Esophagus squamous epithelium (tissue), 5 donors: ENCODE measurements at places on chromosomes 16 and 17.

DNA sequence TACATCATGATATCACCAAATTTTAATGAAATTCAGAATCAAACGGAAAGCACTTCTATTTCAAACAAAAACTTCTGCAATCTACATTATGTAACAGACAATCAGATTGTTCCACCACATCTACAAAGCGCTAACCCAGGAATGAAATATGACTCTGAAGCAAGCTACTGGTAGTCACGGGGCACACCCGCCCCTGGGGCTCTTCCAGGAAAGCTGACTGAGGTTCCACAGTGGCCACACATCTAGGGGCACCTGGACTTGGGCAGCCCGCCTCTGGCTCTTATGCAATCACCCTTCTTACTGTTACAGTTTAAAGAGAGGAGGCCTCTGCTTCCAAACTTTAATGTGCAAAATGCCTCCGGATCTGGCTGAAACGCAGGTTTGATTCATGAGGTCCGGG lies 27.5 kb downstream of the ZCCHC14 start:
- peak; percentile 21 for DNase-seq

GRCh38 chr16:77599793-77600415 lies 122.4 kb upstream of the NUDT7 start:
- DNase-seq: no peak

GRCh38 chr17:68603656-68604055 lies 2.5 kb upstream of the FAM20A start:
- no peak for DNase-seq

GRCh38 chr16:732936-733335 lies 6.0 kb downstream of the HAGHL start:
- DNase-seq: no peak

DNA sequence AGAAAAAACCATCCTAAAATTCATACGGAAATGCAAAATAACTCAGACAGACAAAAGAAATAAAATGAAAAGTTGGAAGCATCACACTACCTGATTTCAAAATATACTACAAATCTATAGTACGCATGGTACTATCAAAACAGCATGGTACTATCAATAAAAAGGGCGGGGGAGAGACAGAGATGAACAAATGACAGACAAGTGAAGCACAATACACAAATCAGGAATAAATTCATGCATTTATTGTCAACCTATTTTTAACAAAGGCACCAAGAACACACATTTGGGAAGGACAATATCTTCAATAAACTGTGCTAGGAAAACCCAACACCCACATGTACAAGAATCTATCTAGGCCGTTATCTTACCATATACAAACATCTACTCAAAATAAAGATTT lies 207.4 kb upstream of the WSB1 start:
- DNase-seq: no peak

- DNase-seq: no peak
Measured at GRCh38 chr17:37490022-37490587, 414 bp downstream of the DUSP14 start.

DNA sequence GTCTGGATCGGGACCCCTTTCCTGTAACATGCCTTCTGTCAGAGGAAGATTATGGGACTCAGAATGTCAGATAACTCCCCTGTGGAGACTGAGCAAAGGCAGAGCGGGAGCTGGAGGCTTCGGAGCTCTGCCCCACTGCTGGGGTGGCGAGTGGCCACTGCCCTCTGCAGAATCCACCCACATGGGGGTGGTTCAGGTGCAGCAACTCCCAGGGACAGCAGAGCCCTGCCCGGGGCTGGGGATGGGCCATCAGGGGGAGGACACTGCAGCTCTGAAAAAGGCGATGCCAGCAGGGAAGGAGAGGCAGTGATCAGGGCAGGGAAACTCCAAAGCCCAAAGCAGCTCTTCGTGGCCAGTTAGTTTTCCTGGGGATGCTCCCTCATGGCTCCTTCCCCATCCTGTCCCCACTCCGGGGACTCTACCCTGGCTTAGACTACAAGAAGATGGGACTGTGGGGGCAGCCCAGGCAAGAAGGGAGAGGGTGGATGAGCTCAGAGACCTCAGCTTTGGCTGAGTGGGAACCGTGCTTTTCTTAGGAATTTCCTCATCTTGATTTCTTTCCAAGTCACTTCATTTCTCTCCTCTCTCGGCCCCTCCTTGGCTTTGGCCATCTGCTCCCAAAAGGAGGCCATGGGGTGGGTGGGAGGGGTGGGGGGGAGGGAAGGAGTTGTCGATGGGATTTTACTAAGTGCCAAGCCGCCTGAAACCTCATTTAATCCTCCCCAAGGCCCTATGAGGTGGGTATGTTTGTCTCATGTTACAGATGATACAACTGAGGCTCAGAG lies 4.0 kb downstream of the CA4 start:
- DNase-seq: no peak

- no peak for DNase-seq
Measured at GRCh38 chr16:67336648-67337047, 10.0 kb downstream of the LRRC36 start.

- no peak for DNase-seq
Measured at GRCh38 chr17:72587773-72588511, 467.1 kb downstream of the SOX9 start.

DNA sequence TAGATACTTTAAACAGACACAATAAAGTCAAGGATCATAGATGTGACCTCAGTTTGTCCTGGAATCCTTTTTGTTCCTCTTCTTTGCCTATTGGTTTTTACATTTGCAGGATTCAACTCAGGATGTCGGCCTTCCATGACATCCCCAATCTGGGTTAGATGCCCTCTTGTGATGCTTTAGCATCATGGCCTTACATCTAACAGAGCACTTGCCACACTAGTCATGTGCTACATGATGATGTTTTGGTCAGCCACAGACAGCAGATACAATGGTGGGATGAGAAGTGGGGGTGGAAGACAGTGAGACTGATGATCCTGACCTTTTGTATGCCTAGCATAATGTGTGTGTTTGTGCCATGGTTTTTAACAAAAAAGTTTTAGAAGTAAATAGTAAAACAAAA lies 1.8 kb upstream of the SYNRG start:
- no peak for DNase-seq

DNA sequence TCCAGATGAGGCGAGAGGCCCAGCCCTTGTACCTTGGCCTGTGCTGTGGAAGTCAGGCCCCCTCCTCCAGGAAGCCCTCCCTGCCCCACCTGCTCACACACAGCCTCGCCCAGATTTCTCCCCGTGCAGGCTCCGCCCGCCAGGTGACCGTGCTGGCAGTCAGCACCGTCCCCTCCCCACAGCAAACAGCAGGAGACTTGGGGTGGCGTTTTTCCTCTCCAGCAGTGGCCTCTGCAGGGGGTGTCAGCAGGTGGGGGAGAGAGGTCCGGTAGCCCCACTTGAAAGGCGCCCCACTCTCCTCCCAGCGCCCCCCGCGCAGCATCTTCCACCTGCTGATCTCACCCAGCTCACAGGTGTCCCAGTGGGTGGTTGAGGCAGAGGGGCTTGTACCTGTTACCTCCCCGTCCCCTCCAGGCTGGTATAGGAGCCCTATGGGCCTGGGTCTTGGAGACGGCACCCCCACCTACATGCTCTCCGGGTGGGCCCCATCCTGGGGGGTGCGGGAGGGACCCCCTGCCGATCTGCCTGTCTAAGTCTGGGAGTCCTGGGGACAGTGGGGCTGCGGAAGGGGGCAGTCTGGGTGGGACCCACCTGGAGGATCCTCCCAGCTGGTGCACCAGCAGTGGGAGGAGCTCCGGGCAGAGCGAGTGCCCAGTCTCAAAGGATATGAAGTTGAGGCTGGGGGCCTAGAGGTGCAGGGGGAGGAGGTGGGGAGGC lies 4.2 kb upstream of the C1QTNF8 start:
- DNase-seq: no peak

DNA sequence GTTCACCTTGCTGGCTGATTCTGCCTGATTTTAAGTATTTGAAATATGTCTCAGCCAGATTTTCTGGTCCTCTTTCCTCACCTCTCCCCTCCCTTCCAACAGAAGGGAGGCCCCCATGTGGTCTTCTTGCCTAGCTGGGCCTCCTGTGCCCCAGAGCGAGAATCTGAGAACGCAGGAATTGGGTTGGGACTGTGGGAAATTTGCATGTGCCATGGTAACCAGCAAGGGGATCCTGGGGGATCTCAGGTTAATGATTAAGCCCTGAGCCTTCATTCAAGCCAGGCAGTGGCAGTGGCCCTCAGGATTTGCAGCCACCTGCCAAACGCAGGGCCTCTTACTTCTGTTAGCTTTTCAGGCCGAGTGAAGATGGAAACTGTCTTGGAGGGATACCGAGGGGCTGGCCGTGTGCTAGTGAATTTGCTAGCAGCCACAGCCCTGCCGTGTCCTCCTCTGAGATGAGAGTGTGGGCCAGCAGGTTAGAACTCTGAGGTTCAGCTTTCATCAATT lies 40.2 kb downstream of the KSR1 start:
- DNase-seq: no peak

- no peak for DNase-seq
Measured at GRCh38 chr16:76932541-76933211, 258.3 kb upstream of the MON1B start.
